AG08395 (cell line): ENCODE measurements at places on chromosomes 6 and 20.
A peak's percentile ranks its signal among the peaks of the same experiment; 100 is the strongest.

DNA sequence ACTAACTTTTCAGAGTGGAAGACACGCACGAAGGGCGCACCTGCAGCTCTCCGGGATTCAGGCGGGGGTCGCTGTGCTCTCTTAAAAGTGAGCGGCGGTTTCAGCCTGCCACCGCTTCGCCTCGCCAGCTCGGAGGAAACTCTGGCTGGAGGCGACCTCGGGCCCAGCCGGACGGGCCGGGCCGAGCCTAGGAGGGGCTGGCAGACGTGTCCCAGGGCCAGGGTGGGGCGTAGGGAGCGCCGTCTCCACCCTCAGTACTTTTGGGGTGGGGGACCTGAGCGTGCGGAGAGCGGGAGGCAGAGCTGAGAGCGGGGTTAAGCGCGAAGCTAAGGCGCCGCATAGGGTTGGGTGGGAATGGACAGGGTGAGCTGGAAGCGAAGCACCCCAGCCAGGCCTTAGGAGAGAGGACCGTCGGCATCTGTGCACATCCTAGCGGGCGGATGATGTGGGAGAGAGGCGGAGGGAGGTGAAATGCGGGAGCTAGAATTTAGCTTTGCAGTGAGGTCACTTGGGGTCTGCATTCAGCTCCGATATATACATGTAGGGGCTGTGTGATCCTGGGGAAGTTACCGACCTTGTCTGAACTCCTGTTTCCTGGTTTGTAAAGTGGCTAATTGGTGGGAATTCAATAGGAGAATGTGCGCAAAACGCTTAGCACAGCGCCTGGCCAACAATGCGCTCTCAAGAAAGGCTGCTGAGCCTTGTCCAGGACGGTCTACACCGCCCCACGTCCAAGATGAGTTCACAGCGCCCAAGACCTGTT lies 6.5 kb upstream of the TFAP2A start:
- DNase-seq, result no peak

DNA sequence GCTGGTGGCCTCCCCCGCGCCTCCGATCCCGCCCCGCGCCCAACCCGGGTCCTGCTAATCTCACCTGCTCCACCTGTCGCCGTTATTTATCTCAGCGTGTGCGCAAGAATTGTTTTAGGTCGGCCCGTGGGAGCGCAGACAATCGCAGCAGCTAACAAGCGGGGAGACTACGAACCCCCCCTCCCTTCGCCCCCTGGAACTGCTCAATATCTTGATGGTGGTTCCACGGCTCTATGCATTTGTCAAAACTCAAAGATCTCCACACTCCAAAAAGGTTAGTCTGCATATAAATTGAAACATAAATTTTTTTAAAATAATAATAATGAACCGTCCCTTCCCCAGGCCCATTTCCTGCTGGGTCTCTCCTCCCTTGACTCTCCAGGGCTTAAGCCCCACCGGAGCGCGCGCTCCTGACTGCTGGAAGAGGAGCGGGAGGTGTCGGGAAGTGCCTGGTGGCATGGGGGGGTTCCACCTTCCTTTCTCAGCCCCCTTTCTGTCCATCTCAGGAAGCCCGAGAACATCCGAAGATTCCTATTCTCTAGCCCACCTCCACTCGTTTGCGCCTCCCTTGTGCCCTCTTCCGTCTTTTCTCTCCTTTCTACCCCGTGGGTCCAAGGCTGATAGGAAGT lies 1.6 kb upstream of the MDGA1 start:
- DNase-seq, result no peak

GRCh38 chr6:106170030-106170791 lies 84.1 kb downstream of the PRDM1 start:
- DNase-seq, result no peak

- no peak for DNase-seq
Observed at GRCh38 chr6:128259029-128259724, 261.2 kb downstream of the PTPRK start.

DNA sequence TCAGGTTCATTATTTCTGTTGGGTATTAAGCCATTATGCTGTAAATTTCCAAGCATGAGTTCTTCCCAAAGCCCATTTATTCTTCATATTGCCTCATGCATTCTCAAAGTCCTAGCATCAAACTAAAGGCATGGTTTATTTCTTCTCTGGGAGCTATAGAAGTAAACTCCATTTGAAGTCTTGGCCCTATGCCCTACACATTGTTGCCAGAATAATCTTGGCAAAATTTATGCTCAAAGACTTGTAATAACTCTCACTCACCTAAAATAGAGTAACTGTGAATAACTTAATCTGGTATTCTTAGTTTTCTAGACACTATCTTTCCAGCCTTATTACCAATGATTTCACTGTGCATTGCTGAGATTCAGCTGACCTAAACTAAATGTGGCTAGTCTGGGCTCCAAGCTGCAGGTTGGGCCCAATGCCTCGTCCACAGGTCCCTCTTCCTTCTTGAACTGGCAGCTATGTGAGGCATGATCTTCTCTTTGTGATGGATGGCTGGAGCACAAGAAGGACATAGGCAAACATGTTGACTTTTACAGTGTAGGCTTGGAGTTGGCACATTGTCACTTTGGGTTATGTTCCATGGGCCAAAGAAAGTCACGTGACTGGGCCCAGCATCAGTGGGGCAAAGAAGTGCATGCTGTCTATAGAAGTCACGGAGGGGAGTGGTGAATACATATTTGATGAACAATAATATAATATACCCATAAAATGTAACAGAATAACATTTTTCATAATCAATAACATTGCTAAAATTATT lies 39.1 kb upstream of the ANKEF1 start:
- no peak for DNase-seq

DNA sequence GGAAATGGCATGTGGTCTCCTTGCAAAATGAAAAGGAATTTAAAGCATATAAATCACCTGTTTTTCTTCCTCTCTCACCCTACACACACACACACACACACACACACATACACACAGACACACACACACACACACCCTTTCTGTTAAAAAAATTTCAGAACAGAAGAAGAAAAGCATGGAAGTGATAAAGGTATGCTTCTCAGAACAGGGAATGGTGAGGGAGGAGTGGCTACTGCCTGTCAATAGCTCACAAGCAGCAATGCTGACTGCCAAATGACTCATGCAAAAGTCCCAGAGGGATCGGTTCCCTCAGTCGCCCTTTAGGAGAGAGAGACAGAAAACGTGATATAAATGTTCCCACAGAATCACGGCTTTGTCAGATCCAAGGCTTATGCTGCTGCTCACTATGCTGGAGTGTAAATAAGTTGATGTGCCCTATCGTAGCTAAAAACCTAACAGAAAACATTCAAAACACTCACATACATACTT lies 102.6 kb downstream of the IBTK start:
- peak; percentile 75 for DNase-seq

DNA sequence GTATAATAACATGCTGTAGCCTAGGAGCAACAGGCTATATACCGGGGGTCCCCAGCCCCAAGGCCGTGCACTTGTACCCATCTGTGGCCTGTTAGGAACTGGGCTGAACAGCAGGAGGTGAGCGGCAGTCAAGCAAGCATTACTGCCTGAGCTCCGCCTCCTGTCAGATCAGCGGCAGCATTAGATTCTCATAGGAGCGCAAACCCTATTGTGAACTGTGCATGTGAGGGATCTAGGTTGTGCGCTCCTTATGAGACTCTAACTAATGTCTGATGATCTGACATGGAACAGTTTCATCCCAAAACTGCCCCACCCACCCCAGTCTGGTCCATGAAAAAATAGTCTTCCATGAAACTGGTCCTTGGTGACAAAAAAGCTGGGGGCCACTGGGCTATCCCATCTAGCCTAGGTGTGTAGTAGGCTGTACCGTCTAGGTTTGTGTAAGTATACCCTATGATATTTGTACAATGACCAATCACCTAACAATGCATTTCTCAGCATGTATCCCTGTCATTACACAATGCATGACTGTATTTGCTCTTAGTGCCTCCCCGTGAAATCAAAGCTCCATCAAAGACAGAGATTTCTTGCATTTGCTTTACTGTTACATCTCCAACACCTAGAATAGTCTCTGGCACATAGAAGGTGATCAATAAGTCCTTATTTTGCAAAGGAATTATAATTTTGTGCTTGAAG lies 30.8 kb downstream of the NHSL1 start:
- DNase-seq, result no peak
